Renal cortical epithelial cell (primary cell): ENCODE measurements at places on chromosomes 6 and 20. TPM values are rescaled to one million over a fixed set of nuclear protein-coding genes. Genes with fewer than 3 reads are reported as not detected.
A peak's percentile ranks its signal among the peaks of the same experiment; 100 is the strongest.

MUC21 gene
- total RNA-seq: not detected in 2 replicates

BPIFB3 gene
- total RNA-seq: not detected in 2 replicates

PNLDC1 gene
- total RNA-seq: not detected in 2 replicates

DNA sequence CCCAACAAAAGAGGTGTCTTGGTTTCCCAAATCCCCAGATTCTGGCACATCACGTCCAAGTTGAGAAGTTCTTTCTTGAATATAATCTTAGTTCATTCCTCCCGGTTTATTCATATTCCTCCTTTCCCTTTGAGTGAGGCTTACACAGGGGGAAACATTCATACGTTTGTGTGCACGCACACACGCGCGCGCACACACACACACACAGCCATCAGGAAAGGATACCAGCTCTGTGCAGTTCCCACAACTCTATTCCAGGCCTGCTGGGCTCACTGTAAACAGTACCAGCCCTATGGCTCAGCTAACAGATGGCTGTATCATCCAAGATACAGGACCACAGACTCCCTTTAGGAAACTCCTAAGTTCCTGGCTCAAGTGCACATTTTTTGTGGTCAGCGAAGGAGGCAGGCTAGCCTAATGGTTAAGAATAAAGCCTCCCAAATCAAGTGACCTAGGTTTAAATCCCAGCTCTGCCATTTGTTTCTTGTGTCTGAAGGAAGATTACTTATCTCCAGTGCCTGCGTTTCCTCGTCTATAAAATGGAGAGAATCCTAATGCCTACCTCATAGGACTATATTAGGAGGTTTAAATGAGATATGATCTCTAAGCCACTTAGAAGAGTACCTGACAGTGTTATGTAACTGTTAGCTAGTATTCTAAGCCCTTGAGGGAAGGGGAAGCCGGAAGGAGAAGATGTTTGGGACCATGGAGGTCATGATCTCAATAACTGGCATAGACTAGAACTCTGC is 3.7 kb upstream of the TAF8 start:
- DNase-seq: peak; percentile 13

DNA sequence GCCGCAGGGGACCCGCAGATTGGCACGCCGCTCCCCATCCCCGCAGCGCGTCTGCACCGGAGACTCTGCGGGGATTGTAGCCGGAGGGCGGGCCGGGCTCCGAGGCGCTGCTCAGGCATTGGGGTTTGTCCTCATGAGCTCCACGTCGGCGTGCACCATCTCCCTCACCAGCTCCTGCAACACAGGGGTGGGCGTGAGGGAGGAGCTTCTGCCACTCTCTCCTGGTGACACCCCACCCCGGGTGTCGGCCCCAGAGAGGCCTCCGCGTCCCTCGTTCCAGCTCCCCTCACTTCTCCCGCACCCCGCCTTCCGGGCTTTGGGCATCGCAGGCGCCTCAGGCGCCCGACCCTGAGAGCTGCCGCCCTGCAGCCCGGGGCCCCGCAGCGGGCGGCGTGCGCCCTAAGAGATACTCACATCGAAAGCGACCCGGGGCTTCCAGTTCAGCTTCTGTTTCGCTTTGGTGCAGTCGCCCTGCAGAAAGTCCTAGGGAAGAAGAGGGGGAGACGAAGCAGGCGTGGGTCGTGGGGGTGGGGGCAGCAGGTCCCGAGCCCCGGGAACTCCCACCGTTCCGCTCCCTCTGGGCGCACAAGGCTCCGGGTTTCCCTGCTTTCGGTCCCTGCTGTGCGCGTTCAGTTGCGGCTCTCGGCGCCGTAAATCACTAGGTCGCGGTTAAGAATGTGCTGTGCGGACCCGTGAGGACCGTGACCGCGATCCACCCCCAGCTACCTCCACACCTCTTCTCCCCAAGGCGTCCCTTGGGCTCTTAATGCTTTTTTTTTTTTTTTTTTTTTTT is 14.5 kb downstream of the FOXC1 start:
- DNase-seq: no peak

DNA sequence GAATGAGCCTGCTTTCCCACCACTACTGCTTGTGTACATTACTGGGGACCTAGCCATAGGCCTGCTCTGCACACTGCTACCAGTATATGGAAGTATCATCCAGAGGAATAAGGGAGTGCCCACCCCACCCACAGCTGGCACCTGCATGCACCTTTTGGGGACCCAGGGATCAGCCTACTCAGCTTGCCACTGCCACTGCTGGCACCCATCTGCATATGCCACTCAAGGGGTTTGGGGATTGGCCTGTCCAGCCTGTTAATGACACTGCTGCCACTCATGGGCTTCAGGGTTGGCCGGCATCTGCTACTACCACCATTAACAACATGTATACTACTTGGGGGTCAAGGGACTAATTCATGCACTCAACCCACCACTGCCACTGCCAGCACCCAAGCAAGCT is 832.1 kb downstream of the PHF3 start:
- no peak for DNase-seq

DNA sequence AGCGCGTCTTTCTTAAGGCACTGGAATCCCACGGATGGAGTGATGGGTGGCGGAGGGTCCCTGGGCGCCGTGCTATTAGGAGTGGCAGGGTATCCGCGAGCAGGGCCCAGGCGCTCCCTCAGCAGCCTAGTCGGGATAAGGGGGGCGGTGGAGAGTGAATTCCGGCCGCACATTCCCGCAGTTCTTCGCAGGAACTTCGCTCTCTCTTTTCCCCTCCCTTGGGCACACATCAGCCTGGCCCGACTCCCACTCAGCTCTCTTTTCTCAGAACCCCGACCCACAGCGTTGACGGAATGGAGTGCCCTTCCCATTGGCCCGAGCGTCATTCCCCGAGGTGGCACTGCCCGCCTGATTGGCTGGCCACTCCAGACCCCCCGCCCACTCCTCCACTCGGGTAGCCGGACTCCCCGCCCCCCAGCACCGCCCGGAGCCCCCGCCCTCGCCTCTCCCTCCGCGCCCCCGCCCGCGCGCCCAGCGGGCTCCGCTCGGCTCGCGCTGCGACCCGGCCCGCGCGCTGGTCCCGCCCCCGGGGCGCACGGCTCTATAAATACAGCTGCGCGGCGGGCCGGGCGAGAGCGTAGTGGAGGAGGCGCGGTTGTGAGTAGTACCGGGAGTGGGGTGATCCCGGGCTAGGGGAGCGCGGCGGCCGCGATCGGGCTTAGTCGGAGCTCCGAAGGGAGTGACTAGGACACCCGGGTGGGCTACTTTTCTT is at the start of gene ID4:
TSS of gene ID4 (plus strand) at position 572 of the 712 bp plus-strand sequence. CDS start 385 bp downstream, outside the sequence.
- DNase-seq: peak; percentile 86
